ENCODE measurements at places on chromosomes 11 and 22.

GRCh38 chr22:36467946-36468345, 13.5 kb downstream of the TXN2 start:
- DNase-seq, result no peak

DNA sequence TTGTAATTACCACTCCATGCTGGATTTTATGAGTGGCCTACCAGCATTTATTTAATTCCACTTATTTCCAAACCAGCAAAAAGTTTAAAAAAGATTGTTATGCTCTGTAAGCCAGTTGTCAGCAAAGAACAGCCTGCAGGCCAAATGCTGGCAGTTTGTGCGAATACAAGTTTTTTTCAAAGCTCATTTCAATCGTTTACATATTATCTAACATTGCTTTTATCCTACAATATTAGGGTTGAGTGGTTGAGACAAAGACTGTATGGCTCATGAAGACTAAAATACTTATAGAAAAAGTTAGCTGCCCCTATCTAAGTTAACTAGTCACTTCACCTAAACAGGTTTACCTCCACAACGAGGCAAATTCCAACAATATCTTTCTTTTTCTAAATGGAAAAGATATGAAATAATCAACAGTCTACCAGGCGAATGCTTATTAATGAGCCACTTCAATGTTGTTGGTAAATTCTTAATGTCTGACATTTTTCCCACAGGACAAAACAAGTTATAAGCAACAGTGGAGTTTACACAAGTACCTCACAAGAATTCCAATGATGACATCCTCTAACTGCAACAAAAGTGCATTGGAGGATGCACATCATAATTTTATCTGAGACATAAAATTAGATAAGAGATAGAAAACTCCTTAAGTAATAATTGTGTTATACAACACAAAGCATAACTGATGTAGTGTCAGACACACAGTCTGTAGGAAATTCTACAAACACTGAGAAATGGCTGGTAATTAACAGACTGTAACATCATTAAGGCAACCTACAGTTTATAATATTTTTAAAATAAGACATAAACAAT, 35.8 kb upstream of the POU2AF2 start:
- DNase-seq, result no peak

DNA sequence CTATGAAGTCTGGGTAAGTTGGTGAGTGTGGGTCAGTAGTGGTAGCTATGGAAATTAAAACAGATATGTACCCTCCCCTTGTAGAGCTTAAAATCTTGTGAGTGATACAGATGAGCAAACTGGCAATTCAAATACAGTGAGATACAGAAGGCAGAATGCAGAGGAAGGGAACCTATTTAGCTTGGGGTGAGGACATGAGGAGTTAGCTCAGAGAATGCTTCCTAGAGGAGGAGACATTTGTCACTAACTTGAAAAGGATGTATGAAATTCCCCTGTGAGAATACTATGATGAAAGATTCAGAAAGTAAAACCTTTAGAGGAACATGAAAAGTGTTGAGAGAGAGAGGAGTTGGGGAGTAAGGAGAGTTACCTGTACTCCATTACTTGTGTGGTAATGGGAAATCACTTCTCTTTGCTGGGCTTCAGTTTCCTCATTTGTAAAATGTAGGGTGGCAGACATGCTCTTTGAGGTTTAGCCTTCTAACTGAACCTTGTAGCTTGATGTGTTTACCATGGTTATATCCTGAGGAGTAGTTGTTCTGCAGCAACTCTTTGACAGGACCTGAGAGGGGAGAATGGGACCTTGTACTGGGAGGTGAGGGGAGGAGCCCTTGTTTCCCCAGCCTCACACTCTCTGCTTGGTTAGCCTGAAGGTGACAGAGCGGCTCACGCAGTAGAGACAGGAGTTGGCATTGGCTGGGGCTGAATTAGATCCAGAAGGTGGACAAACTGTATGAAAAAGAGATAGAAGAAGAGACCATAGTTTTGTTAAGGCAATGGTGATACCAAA, 17.9 kb downstream of the SWAP70 start:
- no peak for DNase-seq

DNA sequence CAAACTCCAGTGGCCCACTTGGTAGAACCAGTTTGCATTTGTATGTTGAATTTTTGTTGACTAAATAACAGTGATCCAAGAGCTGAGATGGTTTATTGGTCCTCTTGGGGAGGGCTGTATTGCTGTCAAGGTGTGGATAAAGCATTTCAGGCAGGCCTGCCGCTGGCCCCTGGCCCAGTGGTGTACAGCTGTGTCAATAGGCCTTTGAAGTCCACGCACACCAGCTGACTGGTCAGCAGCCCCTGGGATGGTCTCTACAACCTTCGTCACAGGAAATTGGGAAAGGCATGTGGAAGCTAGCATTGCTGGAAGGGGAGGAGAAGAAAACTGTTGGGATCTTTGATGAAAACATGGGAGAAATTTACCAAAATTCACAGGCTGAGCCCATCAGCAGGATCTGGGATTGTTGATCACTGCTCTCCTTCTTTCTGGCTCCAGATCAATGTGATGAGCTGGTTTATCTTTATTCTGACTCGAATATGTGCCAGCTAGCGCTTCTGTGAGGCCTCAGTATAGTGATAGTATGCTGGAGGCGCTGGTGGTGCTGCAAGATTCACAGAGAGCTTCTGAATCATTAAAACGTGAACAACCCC, 12.5 kb upstream of the E2F8 start:
- no peak for DNase-seq

GRCh38 chr11:117443266-117444186, 115.9 kb downstream of the CEP164 start:
- DNase-seq, result peak; percentile 32

- no peak for DNase-seq
Measured at GRCh38 chr11:10295064-10295901, 1.3 kb upstream of the SBF2 start.

- DNase-seq, result no peak
Measured at GRCh38 chr11:122040464-122040863, 75.6 kb downstream of the BLID start.

DNA sequence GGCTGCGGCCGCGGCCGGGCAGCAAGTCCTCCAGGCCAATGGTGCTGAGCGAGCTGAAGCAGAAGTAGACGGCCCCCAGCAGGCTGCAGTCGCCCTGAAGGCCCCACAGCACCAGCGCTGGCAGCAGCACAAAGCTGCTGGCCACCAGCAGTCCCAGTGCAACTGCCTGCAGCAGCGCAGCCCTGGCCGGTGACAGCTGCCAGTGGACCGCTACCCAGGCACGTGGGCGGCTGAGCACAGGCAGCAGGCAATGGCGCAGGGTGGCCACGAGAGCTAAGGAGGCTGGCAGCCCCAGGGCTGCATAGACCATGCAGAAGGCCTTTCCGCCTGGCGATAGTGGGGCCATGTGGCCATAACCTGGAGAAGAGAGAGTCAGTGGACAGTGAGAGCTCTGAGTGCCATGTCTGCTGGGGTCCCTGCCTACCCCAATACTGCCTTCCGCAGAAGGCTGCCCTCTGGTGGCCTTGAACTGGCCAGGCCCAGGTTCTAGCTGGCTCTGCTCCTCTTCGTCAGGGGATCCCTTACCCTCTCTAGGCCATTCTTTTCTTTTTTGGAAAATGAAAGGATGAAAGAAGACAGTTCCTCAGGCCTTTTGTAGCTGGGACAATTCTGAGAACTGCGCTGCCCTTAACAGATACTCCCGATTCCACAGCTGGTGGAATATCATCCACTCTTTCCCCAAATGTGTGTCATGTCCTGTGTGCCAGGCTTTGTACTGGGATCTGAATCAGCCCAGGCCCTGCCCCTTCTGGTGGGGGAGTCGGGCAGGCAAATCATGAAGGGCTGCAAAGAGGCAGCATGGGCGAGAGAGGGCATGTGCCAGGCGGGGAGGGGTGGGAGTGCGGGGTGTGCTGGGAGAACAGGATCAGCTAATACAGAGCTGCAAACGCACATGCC, 1.8 kb downstream of the KCNK7 start:
- DNase-seq, result no peak

DNA sequence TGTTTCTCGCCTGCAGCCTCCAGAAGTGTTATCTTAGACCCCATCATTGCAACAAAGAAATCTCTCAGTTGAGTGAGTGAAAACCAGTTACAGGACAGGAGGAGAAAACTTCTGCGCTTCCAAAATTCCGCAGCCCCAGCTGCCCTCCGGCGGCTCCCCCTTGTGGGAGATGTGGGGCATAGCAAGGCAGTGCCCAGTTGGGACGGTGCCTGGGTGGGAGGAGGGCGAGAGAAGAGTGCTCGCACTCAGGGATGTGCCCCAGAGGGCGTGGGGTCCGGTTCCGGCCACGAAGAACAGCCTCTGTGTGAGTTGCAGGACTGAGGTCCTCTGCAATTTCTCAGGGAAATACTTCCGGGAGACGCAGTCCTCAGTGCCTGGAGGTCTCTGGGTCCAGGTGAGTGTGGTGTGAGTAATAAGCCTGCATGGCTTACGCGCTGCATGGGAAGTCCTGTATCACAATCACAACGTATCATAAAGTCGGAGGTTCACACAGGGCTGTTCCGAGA, 87.0 kb upstream of the BLID start:
- no peak for DNase-seq

DNA sequence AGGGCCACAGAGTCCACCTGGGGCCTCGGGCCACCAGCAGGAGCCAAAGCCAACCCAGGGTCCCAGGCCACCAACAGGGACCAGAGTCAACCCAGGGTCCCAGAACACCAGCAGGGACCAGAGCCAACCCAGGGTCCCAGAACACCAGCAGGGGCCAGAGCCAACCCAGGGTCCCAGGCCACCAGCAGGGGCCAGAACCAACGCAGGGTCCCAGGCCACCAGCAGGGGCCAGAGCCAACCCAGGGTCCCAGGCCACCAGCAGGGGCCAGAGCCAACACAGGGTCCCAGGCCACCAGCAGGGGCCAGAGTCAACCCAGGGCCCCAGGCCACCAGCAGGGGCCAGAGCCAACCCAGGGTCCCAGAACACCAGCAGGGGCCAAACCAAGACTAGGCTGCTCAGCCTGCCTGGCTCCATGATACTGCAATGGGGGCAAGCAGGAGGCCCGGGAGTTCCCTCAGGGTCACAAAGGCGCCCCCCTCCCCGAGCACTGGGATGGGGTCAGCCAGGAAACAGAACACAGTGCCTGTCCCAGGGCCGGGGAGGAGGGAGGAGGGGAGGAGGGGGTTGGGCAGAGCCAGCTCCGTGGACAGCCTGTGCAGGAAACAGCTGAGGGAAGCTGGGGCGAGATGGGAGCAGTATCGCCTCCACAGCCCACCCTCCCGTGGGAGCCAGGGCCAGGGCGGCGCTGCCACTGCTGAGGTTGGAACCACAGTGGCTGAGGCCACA, 62.0 kb upstream of the PRR5 start:
- no peak for DNase-seq

DNA sequence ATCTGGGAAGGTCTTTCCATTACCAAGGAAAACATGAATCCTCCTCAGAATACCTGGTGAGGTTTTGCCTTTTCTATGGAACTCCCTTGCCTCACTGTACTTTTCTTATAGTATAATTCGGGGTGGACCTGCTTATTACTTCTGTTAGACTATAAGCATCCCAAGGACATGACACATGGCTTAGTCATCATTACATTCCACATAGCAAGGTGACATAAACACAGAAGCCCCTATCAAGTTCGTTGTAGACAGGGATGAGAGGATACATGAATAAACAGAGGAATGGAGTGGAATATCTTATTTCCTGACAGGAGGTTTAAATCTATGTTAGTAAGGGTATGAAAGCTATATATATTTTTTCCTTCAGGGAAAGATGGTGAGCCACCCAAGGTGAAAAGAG, 532.2 kb upstream of the CCDC90B start:
- no peak for DNase-seq

- DNase-seq, result no peak
Measured at GRCh38 chr22:20234760-20235388, 33.2 kb downstream of the RTN4R start.

GRCh38 chr11:30830681-30831080, 244.5 kb upstream of the MPPED2 start:
- DNase-seq, result no peak

DNA sequence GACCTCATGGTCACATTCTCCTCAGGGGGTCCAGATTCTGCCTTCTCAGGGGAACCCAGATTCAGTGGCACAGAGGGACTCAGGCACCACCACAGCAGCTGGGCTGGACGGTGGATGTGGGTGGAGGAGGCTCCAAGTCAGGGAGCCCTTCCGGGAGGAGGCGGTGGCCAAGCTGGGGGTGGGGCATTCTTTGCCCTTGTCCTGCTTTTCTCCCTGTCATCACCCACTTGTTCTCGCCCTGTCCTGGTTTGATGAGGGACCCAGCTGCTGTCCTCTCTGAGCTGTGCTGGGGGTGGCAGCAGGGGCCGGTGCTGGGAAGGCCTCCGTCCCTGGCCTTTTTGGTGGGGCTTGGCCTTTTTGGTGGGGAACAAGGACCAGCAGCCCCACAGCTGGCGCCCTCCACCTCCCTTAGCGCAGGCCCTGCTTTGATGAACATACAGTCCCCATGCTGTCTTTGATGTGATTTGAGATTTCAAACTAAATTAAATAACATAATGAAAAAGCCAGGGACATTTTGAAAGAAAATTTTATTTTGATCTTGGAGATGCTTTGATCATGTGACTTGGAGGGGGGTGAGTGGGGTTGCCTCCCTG, 1168.2 kb downstream of the BRD1 start:
- DNase-seq, result no peak

DNA sequence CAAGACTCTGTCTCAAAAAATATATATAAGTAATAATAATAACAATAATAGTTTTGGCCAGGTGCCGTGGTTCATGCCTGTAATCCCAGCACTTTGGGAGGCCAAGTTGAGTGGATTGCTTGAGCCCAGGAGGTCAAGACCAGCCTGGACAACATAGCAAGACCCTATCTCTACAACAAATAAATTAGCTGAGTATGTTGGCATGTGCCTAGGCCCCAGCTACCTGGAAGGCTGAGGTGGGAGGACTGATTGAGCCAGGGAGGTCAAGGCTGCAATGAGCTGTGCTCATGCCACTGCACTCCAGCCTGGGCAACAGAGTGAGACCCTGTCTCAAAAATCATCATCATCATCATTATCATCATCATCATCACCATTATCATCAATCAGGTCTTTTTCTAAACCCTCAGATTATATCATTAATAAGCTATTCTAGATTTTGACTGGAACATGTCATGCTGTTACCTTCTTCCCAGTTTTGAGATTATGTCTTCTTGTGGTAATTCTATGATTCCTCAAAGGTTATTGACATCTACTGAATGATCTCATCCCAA, 39.3 kb downstream of the DENND5A start:
- DNase-seq, result no peak

DNA sequence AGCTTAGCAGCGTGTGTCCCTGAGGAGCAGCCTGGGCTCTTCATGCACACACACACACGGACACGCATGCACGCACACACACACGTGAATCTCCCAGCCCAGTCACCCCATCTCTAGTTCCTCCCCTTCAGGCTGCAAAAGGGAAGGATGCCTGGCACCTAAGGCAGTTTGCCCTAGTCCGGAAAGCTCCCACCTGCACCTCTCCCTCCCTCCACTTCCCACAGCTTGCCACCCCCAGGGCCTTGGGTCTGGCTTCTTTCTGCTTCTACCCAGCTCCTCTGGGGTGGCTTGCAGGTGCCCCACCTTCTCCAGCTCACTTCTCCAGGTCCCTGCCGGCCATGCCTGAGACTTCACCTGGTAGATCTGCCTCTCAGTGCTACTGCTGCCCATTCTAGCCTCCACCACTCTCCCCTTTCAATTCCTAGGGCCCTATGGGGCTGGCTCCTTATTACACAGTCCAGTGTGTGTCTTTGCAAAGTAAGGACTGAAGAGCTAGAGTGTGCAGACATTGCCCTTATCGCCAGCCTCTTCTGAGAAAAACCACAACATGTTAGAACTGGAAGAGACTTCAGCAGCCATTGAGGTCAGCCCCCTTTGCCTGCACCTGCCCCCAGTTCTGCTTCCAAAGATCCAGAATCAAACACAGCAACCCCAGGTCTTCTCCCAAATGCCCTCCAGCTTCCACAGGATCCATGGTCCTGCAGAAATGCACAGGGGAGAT, 33.5 kb upstream of the CHST1 start:
- no peak for DNase-seq

GRCh38 chr11:130580891-130581492, 132.5 kb downstream of the ADAMTS15 start:
- no peak for DNase-seq
